Motor neuron (in vitro differentiated cells): ENCODE measurements at places on chromosomes 4 and X.

DNA sequence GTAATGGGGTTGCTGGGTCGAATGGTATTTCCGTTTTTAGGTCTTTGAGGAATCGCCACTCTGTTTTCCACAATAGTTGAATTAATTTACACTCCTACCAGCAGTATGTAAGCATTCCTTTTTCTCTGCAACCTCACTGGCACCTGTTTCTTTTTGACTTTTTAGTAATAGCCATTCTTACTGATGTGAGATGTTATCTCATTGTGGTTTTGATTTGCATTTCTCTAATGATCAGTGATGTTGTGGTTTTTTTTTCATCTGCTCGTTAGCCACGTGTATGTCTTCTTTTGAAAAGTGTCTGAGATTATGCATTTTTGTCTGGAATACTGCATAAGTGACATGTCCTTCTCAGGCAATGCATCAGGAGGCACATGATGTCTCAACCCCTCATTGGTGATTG lies 28.8 kb downstream of the REPS2 start:
- no peak for ATAC-seq

GRCh38 chr4:16194214-16194613 lies 32.1 kb downstream of the TAPT1 start:
- no peak for ATAC-seq

- ATAC-seq: peak; percentile 98
These were observed 42.1 kb downstream of the RHOH start for GRCh38 chr4:40238700-40239548.

- ATAC-seq: no peak
These were observed 18.5 kb downstream of the HERC3 start for GRCh38 chr4:88610771-88611170.

DNA sequence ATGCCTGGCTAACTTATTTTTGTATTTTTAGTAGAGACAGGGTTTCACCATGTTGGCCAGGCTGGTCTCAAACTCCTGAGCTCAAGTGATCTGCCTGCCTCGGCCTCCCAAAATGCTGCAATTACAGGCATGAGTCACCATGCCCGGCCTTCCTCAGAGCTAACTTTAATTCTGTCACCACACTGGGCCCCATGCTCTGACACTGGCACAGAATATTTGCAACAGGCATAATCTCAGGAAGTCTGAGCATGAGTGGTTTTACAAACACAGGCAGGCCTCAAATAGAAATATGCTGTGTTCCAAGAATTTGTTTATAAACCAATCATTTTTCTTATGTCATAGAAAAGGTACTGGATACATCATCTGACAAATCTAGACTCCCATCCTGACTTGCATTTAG lies 32.7 kb upstream of the FAM9C start:
- ATAC-seq: no peak
